ENCODE measurements at places on chromosomes 1 and 21.

- no peak for DNase-seq
These were observed 5.9 kb downstream of the C1orf226 start for GRCh38 chr1:162387226-162388082.

GRCh38 chr1:153629971-153630370, 1.7 kb downstream of the S100A1 start:
- no peak for DNase-seq

DNA sequence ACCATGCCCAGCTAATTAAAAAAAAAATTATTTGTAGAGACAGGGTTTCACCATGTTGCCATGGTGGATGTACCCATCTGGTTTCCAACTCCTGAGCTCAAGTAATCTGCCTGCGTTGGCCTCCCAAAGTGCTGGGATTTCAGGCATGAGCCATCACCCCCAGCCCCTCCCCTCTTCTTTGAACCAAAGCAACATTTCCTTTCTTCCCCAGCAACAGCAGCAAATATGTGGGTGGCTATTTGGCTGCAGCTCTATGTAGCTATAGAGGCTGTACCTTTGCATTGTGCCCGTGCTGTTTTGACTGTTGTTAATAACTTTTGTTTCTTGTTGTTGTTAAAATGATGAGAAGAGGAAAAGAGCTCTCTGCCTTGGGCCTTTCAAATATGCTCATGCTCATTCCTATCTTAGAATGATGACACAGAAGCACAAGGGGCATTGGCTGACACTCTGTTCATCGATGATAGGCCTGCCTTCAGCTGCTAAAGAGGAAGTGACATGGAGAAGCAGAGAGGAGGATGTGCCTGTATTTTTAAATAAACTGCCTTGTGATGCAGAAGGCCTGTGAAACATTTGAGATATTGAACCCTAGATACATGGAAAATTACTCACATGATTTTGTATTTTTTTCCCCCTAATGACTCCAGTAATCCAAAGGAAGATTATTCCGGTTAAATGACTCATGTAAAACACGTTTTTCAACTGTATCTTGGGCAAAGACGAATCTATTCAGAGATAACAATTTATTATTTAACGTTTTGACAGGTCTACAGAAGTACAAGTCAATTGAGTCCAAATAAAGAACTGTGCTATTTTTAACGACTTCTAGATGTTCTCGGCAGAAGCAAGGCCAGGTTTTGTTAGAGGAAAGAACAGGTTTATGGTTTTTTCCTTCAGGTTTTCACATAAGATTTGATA, 20.5 kb upstream of the XPR1 start:
- peak; percentile 91 for DNase-seq

DNA sequence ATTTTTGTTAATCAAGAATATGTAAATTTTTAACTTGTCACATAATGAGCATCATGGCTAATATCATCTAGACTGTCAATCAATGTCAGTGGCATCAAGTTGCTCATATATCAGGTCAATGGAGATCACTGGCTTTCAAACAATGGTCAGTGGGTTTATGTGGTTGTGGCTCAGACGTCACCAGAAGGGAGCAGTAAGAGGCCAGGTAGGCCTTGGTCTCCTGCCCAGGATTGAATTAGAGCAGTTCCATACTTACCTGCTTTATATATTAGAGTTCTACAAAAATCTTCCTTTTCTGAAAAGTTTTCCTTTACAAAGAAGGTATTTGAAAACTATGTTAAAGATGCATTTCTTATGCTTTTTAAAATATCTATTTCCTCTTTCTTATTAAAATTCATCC, 206.3 kb upstream of the B3GALT2 start:
- DNase-seq: no peak

GRCh38 chr21:21196087-21196486, 197.9 kb downstream of the NCAM2 start:
- DNase-seq: no peak

GRCh38 chr1:17826165-17826488, 71.0 kb downstream of the ACTL8 start:
- DNase-seq: no peak

- DNase-seq: no peak
These were observed 62.7 kb upstream of the KAZN start for GRCh38 chr1:14535619-14536355.

DNA sequence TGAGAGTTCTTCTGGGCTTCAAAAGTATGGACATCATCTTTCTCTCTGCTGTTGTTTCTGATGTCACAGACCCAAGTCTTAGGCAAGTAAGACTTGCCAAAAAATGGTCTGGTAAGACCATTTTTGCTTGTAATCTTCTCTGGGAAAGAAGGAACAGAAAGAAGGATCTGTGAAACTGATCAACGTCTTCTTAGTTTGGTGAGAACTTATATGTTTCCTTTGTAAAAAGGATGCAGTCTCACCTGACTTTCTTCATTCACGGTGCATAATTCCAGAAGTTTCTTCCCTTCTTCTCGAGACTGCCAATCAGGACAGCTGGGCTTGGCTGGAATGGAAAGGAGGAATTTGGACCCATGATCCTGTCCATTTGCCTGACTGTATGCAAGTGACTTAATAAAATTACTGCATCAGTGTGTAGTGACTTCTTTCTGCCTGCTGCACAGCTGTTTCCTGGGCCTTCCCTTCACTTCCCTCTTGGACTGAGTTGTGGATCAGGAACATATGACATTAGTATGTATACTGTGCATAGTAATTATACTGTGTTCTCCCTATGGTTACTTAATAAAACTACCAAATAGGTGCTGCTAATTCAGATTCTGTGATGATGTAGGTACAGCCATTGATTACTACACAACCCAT, 7.6 kb upstream of the DENND1B start:
- DNase-seq: no peak

- no peak for DNase-seq
These were observed 8.0 kb upstream of the ANGPTL3 start for GRCh38 chr1:62589321-62589720.

DNA sequence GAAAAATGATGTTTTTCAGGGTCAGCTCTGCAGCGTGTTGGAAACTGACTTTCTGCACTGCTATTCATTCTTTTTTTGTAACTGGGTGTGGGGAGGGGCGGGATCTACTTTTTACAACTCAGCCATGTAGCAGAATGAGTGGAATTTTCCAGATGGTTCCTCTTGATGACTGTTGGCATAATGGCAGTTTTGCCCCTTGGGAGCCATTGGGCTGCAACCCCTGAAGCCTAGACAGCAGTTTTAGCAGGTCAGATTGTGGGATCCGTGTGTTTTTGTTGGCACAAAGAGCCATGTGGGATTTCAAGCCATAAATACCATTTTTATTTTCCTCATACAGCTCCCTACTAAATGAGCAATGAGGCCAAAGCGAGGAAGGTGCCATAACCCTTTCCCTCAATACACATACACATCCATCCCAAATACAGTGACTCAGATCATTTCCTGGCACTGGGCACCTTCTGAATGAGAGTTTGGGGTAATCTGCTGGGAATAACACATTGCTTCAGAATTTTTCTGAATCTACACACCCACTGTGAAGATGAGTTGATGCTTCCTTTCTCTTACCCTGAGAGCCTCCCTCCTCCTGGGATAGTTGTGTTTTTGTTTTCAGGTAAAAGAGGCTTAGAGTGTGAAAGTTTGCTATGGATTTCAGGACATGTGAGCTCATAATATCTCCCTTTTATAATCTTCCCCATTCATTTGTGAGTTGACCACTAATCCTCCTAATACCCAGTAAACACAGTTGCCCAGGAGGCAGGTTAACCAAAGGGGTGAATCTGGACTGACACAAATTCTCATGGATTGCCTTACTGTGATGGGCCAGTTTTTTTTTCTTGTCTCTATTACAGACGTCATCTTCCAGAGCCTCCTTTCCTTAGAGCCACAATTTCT, 13.1 kb downstream of the S100A10 start:
- no peak for DNase-seq

DNA sequence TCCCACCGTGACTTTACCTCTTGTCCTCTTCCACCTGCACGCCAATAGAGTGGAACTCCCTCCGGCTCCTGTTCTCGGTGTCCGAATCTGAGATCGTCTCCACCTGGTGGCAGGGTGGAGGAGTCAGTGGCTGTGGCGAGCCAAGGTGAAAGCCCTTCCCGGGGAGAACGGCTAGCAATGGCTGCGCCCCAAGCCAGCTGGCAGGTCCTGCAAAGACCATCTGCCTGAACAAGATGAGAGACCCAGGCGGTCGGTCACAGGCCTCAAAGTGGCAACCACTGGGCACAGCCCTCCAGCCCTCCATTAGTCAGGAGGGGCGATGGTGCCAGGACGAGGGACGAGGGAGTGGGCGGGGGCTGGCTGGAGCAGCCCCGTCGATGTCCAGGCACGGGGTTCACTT, 25.4 kb upstream of the SMIM12 start:
- no peak for DNase-seq

DNA sequence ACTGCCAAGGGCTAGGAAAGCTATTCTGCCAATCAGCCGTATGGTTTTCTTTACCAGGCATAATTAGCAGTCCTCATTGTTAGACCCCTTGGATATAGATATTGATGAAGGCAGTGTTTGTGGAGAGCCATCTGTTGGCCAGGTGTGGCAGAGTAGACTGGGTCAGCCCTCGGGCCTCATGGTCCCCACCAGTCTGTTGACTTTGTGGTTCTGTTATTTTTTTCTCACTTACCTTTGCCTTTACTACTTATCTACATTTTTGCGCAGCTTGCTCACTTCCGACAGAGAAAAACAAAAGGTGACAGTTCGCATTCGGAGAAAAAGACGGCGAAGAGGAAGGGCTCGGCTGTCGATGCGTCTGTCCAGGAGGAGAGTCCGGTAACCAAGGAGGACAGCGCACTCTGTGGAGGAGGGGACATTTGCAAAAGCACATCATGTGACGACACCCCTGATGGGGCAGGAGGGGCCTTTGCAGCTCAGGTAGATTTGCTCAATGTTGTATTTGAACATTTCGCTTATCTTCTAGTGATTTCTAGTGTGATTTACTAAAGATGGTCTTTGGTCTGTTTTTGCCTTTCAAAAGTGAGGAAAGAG, 2.3 kb downstream of the PCNT start:
- DNase-seq: no peak

GRCh38 chr1:57269630-57270225, 154.1 kb downstream of the DAB1 start:
- DNase-seq: no peak

- no peak for DNase-seq
These were observed 24.4 kb upstream of the WDR26 start for GRCh38 chr1:224458996-224459395.

GRCh38 chr1:64061430-64062104, 141.9 kb upstream of the UBE2U start:
- DNase-seq: no peak

DNA sequence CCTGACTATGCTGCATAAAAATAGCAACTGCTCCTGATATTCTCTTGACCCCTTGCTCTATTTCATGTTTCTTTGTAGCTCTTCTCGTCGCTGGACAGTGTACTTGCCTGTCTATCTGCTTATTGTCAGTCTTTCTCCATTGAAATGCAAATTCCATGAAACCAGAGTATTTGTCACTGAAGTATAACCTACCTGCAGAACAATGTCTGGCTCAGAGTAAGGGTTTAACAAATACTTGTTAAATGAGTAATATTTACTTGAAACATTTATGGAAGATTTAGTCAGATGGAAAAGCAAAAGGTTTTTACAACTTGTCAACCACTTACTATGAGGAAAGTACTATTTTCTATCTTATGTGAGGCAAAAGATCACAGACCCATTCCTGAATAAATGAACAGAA, 19.9 kb upstream of the ERICH3 start:
- no peak for DNase-seq

GRCh38 chr1:47708658-47709018, 270.8 kb downstream of the FOXD2 start:
- no peak for DNase-seq

GRCh38 chr1:215872658-215873057, 305.6 kb downstream of the KCTD3 start:
- DNase-seq: no peak

DNA sequence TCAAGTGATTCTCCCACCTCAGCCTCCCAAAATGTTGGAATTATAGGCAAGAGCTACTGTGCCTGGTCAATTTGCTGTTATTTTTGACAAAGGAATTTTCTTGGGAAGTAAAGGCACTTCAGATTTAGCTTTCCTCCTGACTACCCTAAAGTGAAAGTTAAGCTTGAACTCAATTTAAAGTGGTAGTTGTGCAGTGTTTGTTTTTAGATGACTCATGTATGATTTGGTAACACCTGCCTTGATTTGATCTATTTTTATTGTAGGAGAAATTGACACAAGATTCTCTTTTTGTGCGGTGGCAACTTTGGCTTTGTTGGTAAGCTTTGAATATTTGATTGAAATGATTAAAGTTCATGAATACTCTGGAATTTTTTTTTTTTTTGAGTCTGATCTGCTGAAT, 5.0 kb downstream of the RABGGTB start:
- no peak for DNase-seq

- no peak for DNase-seq
These were observed 86.4 kb upstream of the C1orf21 start for GRCh38 chr1:184300446-184300845.

DNA sequence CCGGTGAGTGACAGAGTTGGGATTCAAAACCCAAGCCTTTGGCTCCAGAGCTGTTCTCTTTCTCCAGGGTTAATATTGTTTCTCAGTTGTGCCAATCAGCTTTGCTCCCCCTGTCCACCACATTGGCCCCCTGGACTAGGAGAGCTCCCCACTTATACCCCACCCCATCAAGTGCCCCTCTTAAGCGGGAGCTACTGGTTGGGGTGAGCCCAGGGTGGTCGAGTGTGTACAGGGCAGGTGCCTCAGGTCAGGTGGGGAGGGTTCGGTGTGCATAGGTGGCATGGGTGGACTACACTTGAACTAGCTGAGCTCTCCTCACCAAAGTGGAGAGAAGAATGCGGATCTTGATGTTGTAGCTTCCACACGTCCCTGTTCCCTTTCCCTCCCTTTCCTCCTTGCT, 14.2 kb downstream of the KCNA2 start:
- no peak for DNase-seq

- peak; percentile 37 for DNase-seq
These were observed 327.2 kb downstream of the PTPRU start for GRCh38 chr1:29563571-29563970.

GRCh38 chr1:162040657-162041056, 17.0 kb upstream of the OLFML2B start:
- DNase-seq: no peak

GRCh38 chr21:26127918-26128317, 42.7 kb downstream of the APP start:
- DNase-seq: no peak

DNA sequence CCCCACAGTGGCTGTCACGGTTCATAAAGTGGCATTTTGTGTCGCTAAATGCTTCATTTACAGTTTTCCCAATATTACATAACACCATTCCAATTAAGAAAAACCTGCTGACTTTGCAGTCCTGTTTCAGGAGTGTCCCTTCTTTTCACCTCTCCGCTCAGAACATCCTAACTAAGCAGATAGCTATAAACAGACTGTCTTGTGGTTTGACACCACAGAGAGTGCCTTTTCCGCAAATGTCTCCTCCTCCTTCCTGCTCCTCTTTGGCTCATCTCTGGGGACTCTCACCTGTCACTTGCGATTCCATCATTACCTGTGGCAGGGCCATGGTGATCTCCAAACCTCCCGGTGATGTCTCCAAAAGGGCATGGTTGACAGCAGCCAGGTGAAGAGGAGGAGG, 119.0 kb downstream of the CNIH3 start:
- no peak for DNase-seq

GRCh38 chr1:17837233-17838030, 82.3 kb downstream of the ACTL8 start:
- no peak for DNase-seq

- peak; percentile 62 for DNase-seq
These were observed 466 bp downstream of the PEX10 start for GRCh38 chr1:2411801-2412394.

GRCh38 chr21:45779226-45779625, 135.7 kb downstream of the PCBP3 start:
- DNase-seq: no peak

- DNase-seq: no peak
These were observed 307.3 kb downstream of the BRINP3 start for GRCh38 chr1:190170321-190170720.

GRCh38 chr21:14259747-14260146, 43.8 kb downstream of the RBM11 start:
- DNase-seq: no peak

Data from CMK (cell line).